ENCODE measurements at places on chromosomes 11 and 22. TPM values are rescaled to one million over a fixed set of nuclear protein-coding genes. Genes with fewer than 3 reads are reported as not detected.

CDHR5 gene
- total RNA-seq: 0.63 TPM

DNA sequence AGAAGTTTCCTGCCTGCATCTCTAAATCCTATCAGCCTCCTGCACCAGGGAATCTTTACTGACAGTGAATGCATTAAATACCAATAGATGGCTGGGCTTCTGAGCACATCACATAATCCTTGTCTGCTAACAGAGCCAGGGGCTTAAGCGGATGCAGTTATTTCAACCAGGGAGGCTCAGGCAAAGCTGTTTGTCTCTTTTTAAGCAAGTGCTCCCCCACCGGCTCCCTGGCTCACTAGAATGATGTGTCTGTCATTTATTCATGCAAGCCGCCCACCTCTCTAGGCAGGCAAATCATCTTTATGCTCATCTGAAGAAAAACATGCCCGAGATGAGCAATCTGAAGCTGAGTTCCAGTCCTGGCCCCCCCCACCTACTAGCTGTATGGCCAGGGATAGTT lies 182.3 kb downstream of the TENM4 start:
- DNase-seq: no peak

- no peak for DNase-seq
These were observed 194.3 kb upstream of the CTSC start for GRCh38 chr11:88531831-88532230.

DNA sequence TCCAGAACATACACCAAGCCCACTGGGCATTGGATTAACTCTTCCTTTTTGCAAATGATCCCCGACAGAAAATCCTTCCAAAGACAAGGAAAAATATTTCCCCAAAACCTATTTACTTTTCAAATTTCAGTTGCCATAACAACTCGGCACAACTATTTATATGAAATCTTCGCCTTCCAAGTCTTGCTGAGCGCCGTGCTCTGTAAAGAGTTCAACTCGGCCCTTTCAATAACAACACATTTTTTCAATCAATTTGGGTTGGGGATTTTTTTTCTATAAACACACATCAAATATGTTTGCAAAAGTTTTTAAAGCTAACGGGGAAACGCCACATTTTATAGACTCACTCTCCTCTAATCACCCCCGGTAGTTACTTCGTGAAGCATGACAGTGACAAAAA lies 333.8 kb downstream of the MN1 start:
- no peak for DNase-seq

DNA sequence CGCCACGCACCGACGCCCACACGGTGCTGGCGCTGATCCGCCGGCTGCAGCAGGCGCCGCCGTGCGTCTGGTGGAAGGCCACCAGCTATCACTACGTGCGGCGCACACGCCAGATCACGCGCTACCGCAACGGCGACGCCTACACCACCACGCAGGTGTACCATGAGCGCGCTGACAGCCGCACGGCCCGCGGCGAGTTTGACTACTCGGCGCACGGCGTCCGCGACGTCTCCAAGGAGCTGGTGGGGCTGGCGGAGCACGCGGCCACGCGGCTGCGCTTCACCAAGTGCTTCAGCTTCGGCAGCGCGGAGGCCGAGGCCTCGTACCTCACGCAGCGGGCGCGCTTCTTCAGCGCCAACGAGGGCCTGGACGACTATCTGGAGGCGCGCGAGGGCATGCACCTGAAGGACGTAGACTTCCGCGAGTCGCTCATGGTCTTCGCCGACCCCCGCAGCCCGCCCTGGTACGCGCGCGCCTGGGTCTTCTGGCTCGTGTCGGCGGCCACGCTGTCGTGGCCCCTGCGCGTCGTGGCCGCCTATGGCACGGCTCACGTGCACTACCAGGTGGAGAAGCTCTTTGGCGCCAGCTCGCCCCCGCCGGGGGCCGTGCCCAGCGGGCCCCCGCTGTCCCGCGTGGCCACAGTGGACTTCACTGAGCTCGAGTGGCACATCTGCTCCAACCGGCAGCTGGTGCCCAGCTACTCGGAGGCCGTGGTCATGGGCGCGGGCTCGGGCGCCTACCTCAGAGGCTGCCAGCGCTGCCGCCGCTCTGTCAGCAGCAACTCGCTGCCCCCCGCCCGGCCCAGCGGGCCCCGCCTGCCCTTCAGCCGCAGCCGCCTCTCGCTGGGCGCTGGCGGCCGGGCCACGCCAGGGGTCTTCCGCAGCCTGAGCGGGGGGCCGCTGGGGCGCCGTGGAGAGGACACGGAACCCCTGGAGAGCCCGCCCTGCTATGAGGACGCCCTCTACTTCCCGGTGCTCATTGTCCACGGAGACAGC lies 3.2 kb downstream of the TMEM151A start:
- no peak for DNase-seq

GRCh38 chr11:35227576-35228327 lies 88.8 kb downstream of the CD44 start:
- DNase-seq: no peak

DNA sequence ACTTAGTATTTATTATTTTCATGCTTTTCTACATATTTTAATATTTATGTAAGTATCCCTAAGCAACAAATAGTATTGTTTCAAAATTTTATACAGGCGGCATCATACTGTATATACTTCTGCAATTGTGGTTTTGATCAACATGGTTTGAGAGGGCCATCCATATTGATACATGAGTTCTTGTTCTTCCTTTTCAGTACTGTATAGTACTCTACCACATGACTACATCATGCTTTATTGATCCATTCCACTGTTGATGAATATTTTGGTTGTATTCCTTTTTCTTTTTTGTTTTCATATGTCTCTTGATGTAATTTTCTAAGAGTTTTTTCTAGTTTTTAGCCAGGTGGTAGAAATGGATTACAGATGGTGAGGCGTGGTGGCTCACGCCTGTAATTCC lies 40.1 kb downstream of the SLC35F2 start:
- no peak for DNase-seq

DNA sequence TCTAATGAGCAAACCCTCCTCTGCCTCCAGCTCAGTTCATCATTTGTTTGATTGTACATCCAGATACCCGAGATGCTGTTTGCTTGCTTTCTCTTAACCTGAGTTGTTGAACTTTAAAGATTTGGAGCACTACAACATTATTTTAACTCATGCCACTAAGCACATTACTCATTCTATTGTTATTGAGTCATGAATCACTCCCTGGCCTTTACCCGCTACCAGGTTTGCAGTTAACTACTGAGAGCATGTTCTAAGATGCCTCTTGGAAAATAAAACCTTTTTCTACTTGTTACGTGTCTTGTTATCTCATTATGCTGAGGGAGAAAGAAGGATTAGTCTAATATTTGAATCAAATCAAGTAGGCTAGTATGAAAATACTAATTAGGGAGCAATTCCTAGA lies 720.6 kb upstream of the ANO5 start:
- no peak for DNase-seq

DNA sequence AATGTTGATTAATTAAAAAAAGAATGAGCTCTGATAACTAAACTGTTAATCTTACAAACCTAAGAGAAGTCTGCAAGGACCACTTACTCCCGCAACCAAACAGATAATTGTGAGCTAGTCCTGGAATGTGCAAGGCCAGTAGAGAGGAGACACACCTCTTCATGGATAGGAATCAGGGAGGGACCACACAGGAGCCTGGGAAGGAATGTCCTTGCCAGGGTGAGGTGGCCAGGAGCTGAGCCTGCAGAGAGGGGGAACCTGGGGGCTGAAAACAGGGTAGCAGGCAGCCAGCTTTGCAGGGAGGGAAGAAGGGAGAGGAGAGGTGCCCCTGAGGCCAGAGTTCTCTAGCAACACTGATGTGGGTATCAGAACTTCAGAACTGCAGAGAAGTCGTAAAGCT lies 9.4 kb upstream of the NLRP10 start:
- DNase-seq: no peak

DNA sequence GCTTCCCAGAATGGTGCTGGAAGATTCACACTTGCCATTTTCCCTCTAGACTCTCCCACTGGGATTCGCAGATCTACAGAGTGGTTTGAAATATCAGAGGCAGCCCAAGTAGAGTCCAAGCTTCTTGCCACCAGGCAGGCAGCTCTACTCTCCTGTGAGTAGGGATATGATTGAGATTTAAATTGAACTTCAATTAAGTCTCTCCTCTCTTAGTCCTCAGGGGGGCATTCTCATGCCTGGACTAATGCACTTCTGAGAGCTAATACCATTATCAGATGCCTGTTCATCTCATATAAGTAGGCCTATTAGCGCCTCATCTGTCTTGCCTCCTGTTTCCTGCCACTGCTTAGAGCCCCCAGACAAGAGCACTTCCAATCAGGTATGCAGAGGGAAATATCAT lies 25.5 kb upstream of the AMPD3 start:
- no peak for DNase-seq

GRCh38 chr11:44326615-44327475 lies 16.9 kb upstream of the ALX4 start:
- no peak for DNase-seq

DNA sequence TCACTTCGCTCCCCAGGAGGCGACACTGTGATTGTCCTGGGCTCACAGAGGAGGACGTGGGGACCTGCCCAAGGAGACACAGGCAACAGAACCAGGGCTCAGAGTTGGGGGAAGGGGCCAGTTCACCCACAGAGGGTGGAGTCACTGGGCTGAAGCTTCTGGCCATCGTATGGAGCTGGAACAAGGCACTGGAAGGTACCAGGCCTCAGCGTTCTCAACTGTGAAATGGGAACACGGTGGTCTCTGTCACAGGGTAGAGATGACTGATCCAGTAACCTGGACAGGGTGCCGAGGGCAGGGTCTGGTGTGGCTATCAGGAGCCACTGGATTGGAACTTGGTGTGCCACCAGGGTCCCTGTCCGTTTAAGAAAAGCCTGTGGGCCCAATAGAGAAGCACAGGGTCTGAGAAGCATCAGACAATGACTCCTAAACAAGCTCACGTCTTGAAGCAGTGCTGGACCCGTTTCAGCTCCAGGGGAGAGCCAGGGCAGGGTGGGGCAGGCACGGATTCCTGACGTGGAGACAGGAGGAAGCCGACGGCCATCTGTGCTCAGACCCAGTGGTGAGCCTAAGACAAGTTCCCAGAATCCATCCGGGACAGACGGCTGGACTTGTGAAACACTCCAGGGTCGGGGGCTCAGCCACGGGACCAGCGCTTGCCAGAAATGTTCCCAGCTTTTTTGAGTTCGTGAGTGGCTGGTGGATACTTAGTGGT lies 25.0 kb upstream of the KCNQ1OT1 start:
- peak; percentile 52 for DNase-seq

KLHDC7B gene
- 0.24 TPM for total RNA-seq

THY1 gene
- 30.0 TPM for total RNA-seq

DNA sequence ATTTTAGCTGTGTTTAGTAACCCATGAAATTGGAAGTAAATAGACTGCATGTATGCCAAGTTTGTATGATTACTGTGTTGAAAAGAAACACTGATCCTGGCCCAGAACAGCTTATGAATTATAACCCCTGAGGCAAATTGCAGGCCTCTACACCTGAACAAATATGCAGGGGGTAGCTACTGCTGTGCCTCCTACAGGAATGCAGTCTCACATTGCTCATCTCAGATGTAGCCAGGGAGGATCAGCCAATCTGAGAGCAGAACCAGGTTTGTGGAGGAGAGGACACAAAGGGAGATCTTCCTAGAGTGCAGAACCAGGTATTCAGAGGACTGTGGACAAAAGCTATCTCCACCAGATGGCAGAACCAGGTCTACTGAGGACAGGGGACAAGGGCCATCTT lies 442.2 kb upstream of the DDI1 start:
- no peak for DNase-seq

DNA sequence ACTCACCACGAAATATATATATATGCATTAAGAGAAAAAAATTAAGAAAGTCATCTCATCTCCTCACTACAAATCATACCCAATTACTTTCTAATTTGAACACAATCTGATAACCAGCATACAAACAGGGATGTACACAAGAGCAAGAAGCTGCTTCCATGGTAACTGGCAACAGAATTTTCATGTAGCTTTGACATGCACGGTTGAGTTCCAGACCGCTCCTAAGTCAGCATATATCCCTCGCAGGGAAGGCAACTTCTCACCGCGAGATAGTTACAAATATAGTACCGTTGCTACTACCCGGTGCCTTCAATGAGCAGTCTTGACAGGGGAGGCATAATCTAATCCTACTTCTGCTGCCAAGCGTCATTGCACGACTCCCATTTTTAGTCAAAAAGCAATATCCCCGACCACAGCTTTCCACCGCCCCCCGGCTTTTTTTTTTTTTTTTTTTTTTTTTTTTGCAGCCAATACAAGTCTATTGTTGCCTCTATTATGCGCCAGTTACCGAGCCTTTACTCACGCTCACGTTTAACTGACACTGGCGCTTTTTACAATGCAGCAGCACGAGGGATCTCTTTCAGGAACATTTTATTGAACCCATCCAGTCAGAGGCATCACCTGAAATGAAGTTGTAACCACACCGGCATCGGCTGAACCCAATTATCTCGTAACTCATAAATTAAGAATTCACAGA lies 2.2 kb downstream of the CADM1 start:
- peak; percentile 28 for DNase-seq

FLRT1 gene
- 0.74 TPM for total RNA-seq

DNA sequence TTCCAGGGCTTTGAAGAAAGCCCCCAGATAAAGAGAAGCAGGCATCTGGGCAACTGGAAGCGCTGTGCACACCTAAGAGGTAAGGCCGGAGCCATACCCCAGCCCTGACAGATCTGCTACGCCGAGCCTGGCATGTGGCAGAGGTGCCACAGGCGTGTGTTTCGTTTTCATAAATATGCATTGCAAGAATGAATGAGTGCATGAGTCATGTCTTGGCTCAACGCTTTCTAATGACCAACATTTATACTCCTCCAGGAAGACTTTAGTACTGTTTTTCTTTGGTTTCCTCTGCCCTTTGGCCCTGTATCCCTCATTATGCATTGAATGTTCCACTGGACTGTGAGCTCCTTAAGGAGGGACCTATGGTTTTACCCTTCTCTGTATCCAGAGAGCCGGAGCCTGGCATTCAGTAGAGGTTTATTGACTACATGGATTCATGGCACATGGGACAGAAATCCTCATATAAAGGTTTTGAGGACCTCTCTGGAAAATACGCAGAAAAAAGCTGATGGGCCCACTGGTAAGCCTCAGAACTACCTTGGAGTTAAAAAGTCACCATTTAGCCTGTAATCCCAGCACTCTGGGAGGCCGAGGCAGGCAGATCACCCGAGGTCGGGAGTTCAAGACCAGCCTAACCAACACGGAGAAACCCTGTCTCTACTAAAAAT lies 38.9 kb upstream of the CSNK2A3 start:
- no peak for DNase-seq

CRYBB3 gene
- total RNA-seq: 0.63 TPM

GRCh38 chr11:131474947-131475346 lies 104.5 kb downstream of the NTM start:
- no peak for DNase-seq

All from testis (tissue), 5 donors.